ENCODE measurements at places on chromosomes 1 and 21. TPM values are rescaled to one million over a fixed set of nuclear protein-coding genes. Genes with fewer than 3 reads are reported as not detected.
A peak's percentile ranks its signal among the peaks of the same experiment; 100 is the strongest.

The YOD1 gene
- total RNA-seq = 5.6 TPM

The SPATA45 gene
- total RNA-seq = not detected

The KCNK1 gene
- 0.09 TPM for total RNA-seq

The TDRD5 gene
- not detected for total RNA-seq

GRCh38 chr1:243343970-243344937 lies 88.4 kb downstream of the SDCCAG8 start:
- H3K27ac ChIP-seq = no peak overlapping the region
- no peak overlapping the region for H3K4me3 ChIP-seq
- H3K27me3 ChIP-seq = no peaks in the 10 kb centered on the region
- DNase-seq = no peak
- H3K36me3 ChIP-seq = no peaks in the 10 kb centered on the region

DNA sequence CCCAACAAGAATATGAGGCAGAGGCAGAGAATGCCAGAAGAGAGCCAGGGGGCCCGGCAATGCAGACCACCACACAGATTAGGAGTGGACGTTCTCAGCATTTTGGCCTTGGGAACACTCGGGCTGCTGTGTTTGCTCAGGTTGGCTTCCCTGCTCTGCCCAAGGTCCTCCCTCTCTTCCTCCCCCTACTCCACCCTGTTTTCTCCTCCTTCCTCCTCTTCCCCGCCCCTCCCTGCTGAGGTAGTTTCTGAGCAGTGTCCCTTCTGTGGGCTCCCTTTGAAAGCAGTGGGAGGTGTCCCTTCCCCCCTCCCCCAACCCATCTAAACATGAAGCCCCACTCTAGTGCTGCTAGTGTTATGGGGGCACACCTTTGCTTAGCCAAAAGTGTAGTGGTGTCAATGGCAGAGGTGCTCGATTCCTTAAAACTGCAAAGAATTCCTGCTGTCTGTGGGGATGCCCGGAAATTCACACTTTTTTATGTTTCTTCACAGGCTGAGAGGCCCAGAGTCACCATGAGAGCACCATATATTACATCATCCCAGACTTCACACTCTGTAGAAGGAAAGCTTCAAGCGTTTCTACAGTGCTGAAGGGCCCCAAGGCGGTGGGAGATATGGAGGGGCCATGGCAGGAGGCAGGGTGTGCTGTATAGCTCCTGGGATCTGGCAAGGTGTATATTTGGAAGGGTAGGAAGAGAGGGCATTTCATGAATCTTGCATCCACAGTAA lies at the start of gene HHIPL2:
Gene HHIPL2 (minus strand): TSS at position 161 of the 728 bp plus-strand sequence. CDS start 60 bp downstream, at position 101.
- no peaks in the 10 kb centered on the region for H3K27me3 ChIP-seq
- peaks cover 34% of the 10 kb centered on the region for H3K4me1 ChIP-seq
- no peaks in the 10 kb centered on the region for H3K36me3 ChIP-seq
- DNase-seq = peak; percentile 22
- H3K4me3 ChIP-seq = peak within 1 kb of the TSS; percentile 13

The NRIP1 gene
- total RNA-seq = 19.6 TPM

The ZNF593OS gene
- total RNA-seq = 0.24 TPM

- H3K4me3 ChIP-seq = no peak overlapping the region
- peaks cover 15% of the 10 kb centered on the region for H3K36me3 ChIP-seq
- no peaks in the 10 kb centered on the region for H3K4me1 ChIP-seq
- DNase-seq = no peak
- H3K27me3 ChIP-seq = no peaks in the 10 kb centered on the region
- no peak overlapping the region for H3K27ac ChIP-seq
Observed at GRCh38 chr1:184803180-184803492, 48.5 kb upstream of the EDEM3 start.

The TMEM82 gene
- not detected for total RNA-seq

DNA sequence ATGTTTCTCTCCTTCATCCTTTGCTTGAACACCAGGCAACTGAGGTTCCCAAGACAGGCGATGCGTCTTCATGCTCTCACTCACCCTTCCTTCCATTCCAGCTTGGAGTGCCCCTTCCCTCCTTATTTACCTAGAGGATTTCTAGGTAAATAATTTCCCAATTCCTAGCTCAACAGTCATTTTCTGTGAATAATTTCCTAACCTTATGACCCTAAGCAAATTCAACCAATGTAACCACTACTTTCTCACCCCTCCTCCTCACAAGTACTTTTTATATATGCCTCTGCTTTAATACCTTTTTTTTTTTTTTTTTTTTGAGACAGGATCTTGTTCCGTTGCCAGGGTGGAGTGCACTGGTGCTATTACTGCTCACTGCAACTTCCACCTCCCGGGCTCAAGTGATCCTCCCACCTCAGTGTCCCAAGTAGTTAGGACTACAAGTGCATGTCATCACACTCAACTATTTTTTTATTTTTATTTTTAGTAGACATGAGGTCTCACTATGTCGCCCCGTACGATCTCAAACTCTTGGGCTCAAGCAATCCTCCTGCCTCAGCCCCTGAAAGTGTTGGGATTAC lies 86.7 kb downstream of the USP24 start:
- H3K36me3 ChIP-seq = peaks cover 87% of the 10 kb centered on the region
- no peaks in the 10 kb centered on the region for H3K27me3 ChIP-seq
- no peak overlapping the region for H3K4me3 ChIP-seq

GRCh38 chr1:234881893-234882771 lies 246.5 kb downstream of the TOMM20 start:
- DNase-seq = no peak
- no peaks in the 10 kb centered on the region for H3K4me1 ChIP-seq
- no peak overlapping the region for H3K27ac ChIP-seq
- no peaks in the 10 kb centered on the region for H3K27me3 ChIP-seq
- H3K4me3 ChIP-seq = no peak overlapping the region
- no peaks in the 10 kb centered on the region for H3K36me3 ChIP-seq

GRCh38 chr1:222373216-222373615 lies 174.7 kb downstream of the HHIPL2 start:
- H3K27ac ChIP-seq = peak overlapping the region; percentile 98
- no peak for DNase-seq
- no peak overlapping the region for H3K4me3 ChIP-seq

The VWA1 gene
- 0.31 TPM for total RNA-seq

The GJC2 gene
- 2.0 TPM for total RNA-seq

GRCh38 chr1:176119549-176119948 lies 87.5 kb downstream of the COP1 start:
- DNase-seq = no peak
- H3K36me3 ChIP-seq = peaks cover 20% of the 10 kb centered on the region
- no peak overlapping the region for H3K4me3 ChIP-seq
- no peaks in the 10 kb centered on the region for H3K27me3 ChIP-seq
- no peaks in the 10 kb centered on the region for H3K4me1 ChIP-seq

The RNASEL gene
- total RNA-seq = 11.5 TPM

GRCh38 chr1:174114788-174115448 lies 44.4 kb upstream of the RABGAP1L start:
- peak; percentile 39 for DNase-seq
- H3K36me3 ChIP-seq = no peaks in the 10 kb centered on the region
- no peaks in the 10 kb centered on the region for H3K27me3 ChIP-seq
- no peak overlapping the region for H3K27ac ChIP-seq
- H3K4me1 ChIP-seq = no peaks in the 10 kb centered on the region
- no peak overlapping the region for H3K4me3 ChIP-seq

- no peak for DNase-seq
- no peak overlapping the region for H3K27ac ChIP-seq
Observed at GRCh38 chr21:17492415-17493168, 20.3 kb upstream of the CXADR start.

DNA sequence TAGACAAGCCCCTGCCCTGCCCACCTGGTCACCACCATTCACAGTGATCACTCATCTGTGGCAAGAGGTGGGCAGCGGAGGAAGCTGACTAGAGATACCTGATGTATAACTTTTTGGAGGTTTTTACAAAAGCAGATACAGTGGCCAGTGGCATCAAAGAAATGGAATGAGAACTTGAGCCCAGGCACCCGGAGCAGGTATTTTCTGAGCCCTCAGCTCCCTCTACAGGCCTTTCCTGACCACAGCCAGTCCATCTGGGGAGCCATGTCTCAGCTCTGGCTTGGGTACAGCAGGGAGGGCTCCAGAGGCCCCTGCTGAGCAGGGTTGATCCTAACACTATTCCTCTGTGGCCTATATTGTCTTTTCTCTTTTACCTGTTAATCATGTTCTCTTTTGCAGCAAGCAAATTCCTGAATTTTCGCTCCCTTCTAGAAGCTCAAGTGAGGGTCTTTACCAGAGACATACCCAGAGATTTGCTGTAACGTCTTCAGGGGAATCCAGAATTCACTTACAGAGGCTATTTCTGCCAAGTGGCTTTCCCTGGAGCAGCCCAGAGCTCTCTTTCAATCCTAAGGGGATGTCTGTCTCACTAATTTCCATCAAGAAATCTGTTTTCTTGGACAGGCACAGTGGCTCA lies 27.3 kb downstream of the GPR157 start:
- H3K4me1 ChIP-seq = peaks cover 7% of the 10 kb centered on the region
- H3K27ac ChIP-seq = no peak overlapping the region
- no peak overlapping the region for H3K4me3 ChIP-seq
- peak; percentile 32 for DNase-seq
- H3K36me3 ChIP-seq = no peaks in the 10 kb centered on the region

The CYP4A22 gene
- total RNA-seq = not detected

The CD1B gene
- total RNA-seq = not detected

GRCh38 chr1:173444757-173445156 lies 32.4 kb upstream of the PRDX6 start:
- no peak overlapping the region for H3K4me3 ChIP-seq
- H3K4me1 ChIP-seq = 0 out of 2 replicates have a peak, but pooled peaks cover 6% of the 10 kb centered on the region
- no peaks in the 10 kb centered on the region for H3K36me3 ChIP-seq
- no peaks in the 10 kb centered on the region for H3K27me3 ChIP-seq
- no peak for DNase-seq

- peaks cover 3% of the 10 kb centered on the region for H3K27me3 ChIP-seq
- peak; percentile 34 for DNase-seq
- H3K36me3 ChIP-seq = no peaks in the 10 kb centered on the region
- H3K4me3 ChIP-seq = no peak overlapping the region
Observed at GRCh38 chr1:15249081-15249480, 2.1 kb downstream of the FHAD1 start.

Measured in SJSA1 (cell line).